Motor neuron (in vitro differentiated cells): ENCODE measurements at places on chromosomes 7 and 10. TPM values are rescaled to one million over a fixed set of nuclear protein-coding genes. Genes with fewer than 3 reads are reported as not detected.

DNA sequence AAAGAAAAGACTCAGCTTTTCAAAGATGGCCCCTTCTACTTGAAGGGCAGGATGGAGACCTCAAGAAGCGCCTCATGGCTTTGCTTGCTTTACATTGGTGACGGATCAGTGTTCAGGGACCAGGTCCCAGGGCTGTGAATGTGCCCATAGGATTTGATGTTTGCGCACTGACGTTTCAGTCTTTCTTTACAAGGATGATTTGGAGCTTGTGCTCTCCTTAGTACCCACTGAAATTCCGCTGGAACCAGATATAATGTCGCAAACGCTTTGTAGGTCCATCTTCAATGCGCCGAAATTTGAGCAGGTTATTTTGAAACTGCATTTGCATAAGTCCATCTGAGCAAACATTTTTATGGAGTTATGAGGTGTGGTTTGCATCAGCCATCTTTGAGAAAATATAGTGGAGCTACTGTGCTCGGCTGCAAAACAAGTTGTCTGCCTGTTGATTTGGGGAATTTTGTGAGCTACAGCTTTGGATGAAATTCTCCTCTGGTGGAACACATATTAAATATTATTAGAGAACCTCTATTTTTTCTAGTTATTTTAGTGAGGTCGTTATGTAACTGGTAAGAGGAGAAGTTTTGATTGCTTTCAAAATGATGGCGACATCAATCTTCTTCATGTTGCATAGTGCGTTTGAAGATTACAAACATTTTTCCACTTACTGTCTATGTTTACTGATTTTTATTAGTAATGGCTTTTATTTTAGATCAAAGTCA lies 2.4 kb downstream of the RBM20 start:
- no peak for ATAC-seq

DNA sequence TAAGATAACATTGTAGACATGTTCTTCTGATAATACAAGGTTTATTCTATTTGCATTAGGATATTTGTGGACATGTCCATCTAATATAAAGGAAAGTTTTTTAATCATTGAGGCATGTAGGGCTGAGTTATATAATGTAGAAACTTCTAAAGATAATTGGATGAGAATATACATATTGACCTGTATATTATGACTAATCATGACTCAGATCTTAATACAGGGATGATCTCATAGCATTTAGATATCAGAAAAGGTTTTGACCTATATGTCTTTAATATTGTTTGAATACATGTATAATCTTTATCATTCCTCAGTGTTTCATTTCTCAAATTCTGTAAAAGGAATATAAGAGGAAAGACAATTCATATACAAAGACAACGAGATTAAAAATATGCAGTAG lies 39.2 kb downstream of the CD36 start:
- ATAC-seq, result no peak

DNA sequence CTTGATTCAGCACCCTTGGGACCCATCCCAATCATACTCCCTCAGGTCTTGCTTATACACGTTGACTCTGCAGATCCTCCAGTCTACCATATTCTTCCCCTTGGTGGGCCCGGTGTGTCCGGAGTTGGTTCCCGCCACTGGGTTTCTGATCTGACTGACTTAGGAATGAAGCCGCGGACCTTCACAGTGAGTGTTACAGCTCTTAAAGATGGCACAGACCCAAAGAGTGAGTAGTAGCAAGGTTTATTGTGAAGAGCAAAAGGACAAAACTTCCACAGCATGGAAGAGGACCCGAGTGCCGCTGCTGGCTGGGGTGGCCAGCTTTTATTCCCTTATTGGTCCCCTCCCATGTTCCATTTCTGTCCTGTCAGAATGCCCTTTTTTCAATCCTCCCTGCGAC lies 5.9 kb upstream of the GDF10 start:
- ATAC-seq, result no peak

DNA sequence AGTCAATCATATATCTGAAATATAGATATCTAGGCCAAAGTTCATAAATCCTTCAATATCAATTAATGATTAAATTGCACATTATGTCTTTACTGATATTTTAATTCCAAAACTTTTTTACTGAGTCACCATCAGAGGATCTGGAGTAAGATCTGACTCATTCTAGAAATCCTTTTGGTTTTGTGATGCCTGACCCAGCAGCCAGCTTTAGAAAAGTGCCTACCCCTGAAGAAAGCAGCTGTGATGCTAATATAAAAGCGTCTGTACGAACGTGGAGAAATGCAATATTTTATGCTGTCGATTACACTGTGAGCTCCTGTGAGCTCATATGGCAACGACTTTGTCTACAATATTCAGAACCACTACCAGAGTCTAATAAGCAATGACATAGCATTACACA lies 142.5 kb upstream of the LRRTM3 start:
- ATAC-seq, result no peak

DNA sequence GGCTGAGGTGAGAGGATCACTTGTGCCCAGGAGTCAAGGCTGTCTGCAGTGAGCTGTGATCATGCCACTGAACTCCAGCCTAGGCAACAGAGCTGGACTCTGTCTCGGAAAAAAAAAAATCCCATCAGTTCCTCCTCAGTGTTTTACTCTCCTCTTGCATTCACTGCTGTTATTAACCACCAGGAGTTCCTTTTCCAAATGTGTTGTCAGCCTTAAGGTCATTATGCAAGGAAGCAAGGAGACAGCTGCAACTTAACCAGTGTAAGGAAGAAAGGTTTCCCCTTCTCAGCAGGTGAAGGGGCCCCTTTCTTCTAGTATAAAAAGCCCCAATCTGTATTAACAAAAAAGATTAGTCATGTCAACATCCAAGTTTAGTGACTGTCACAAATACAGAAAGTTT lies 86.6 kb upstream of the LEP start:
- no peak for ATAC-seq

GRCh38 chr10:99695761-99696160 lies 36.2 kb downstream of the COX15 start:
- no peak for ATAC-seq

DNA sequence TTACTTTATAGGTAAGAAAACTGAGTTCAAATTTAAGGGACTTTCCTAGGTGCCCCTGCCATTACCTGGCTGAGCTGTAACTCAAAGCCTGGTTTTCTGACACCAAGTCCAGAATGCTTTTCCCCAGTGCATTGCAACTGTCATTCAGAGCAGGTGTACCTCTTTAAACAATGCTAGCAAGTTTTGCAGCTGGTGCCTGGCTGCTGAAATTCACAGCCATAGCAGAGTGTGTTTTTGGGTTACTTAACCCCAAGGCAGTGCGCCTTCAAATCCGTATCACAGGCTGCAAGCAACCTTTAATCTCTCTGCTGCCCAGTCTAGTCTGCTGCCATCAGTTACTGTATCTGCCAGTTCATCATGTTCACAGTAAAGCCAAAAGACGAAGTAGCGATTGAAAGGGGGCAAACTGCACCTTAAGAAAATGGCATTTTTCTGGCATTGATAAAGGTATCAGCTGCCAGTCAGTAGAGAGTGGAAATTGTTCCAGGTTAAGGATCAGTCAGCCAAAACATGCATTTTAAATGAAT lies 265.4 kb downstream of the CSTF2T start:
- ATAC-seq, result no peak

DNA sequence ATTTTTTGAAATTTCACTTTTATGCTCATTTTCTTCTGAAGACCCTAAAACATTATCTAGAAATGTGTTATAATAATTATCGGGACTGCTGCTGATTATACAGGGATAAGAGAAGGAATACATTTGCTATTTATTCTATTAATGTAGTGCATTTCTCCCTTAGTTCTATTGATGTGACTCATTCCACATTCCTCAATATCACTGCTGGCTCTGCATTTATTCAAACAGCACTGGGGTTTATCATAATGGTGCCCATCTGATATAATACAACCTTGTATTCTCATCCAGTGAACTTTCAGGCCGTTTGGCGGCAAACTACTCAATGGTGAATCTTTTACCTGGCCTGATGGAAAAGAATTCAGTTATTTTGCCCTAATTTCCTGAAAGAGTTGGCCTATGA lies 7.8 kb downstream of the KCND2 start:
- no peak for ATAC-seq

DNA sequence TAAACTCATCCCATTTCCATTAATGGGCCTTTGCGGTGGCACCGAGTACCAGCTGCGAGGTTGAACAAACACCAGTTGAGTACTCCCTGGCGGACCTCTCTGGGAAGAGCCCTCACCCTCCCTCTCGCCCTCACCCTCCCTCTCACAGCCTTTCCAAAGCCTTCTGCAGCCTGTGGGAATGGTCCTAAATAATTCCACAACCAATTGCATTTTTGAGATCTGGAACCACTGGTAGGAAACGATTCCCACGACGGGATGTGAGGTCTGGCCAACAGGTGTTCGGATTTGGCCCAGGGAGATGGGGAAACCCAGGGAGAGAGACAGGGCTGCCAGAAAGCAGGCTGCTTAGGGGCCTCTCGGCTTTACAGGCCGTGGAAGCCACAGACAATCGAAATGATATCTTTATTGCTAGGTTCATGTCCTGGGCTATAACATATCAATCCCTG lies 5.3 kb downstream of the PTF1A start:
- ATAC-seq, result no peak

GRCh38 chr7:33099154-33099940 lies 9.9 kb downstream of the RP9 start:
- ATAC-seq, result no peak

GRCh38 chr7:44587843-44588711 lies 6.0 kb upstream of the TMED4 start:
- ATAC-seq, result no peak

- ATAC-seq, result no peak
These were observed 15.0 kb downstream of the CXCL12 start for GRCh38 chr10:44369854-44370253.

The COL28A1 gene
- total RNA-seq, result 0.36 and 0.78 TPM in 2 replicates

The CYP2C19 gene
- 0.27 TPM in 1 of 2 replicates, not detected in the other for total RNA-seq

The TBC1D12 gene
- 13.2 and 13.7 TPM in 2 replicates for total RNA-seq

The ANKRD61 gene
- 3.6 and 5.9 TPM in 2 replicates for total RNA-seq

The PIK3CG gene
- not detected in 2 replicates for total RNA-seq

The ITGB1 gene
- total RNA-seq, result 1,583 and 1,733 TPM in 2 replicates

The RBP3 gene
- total RNA-seq, result 0.24 and 0.28 TPM in 2 replicates

The PRKCQ gene
- total RNA-seq, result 3.2 and 3.3 TPM in 2 replicates

The EPHB6 gene
- 0.60 and 0.97 TPM in 2 replicates for total RNA-seq
